Suprapubic skin (tissue), 4 donors: ENCODE measurements at places on chromosomes 3 and 15.

GRCh38 chr15:46676233-46677206 is 1040.8 kb upstream of the SEMA6D start:
- no peak for DNase-seq
- no peaks in the 10 kb centered on the region for H3K36me3 ChIP-seq
- H3K27ac ChIP-seq, result no peak overlapping the region
- no peak overlapping the region for H3K4me3 ChIP-seq
- no peaks in the 10 kb centered on the region for H3K27me3 ChIP-seq
- no peaks in the 10 kb centered on the region for H3K4me1 ChIP-seq

DNA sequence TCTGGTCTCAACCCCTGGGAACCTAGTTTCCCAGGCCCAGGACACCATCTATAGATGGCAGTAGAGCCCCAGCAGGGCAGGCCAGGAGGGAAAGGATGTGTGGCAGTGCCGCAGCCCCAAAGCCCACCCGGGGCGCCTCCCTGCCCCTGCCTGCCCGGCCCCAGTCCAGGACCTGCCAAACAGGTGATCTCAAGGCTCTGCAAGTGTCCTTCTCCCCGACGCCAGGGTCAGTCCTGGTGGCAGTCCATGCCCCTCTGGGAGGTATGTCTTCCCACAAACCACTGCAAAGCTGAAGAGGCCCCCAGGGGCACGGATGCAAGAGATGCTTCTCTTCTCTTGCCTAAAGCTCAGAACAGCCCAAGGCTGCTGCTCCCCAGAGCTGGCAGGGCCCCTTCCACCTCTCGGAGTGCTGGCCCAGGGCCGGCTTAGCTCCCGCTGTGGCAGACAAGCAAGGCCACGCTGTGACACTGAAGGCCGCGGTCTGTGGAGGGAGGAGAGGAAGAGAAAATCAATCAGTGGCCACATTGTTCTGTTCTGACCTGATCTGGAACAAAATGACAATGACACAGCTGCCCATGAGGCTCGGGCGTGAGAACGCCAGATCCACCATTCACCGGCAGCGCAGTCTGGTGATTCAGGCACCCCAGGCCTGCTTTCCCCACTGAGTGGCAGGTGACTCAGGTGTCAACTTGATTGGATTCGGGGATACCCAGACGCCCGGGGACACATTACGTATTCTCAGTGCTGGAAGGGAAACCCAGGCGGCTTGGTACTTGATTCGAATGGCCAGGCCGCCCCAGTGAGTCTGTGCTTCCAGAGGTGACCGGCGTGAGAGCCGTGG is 34.0 kb downstream of the KLHL25 start:
- H3K27me3 ChIP-seq, result no peaks in the 10 kb centered on the region
- DNase-seq, result no peak
- H3K4me1 ChIP-seq, result peaks cover 27% of the 10 kb centered on the region
- no peak overlapping the region for H3K27ac ChIP-seq
- no peak overlapping the region for H3K4me3 ChIP-seq
- peaks cover 18% of the 10 kb centered on the region for H3K36me3 ChIP-seq

- no peak overlapping the region for H3K27ac ChIP-seq
- DNase-seq, result no peak
- no peaks in the 10 kb centered on the region for H3K36me3 ChIP-seq
- no peaks in the 10 kb centered on the region for H3K4me1 ChIP-seq
- no peak overlapping the region for H3K4me3 ChIP-seq
- H3K27me3 ChIP-seq, result peaks cover 4% of the 10 kb centered on the region
These were observed 210.6 kb upstream of the CHRM5 start for GRCh38 chr15:33757516-33758232.

GRCh38 chr3:4984511-4984864 is 5.3 kb downstream of the BHLHE40 start:
- H3K4me1 ChIP-seq, result peaks cover 90% of the 10 kb centered on the region
- DNase-seq, result no peak

GRCh38 chr3:3189102-3189727 is 9.7 kb upstream of the CRBN start:
- DNase-seq, result no peak
- H3K27ac ChIP-seq, result no peak overlapping the region
- H3K36me3 ChIP-seq, result no peaks in the 10 kb centered on the region
- H3K27me3 ChIP-seq, result no peaks in the 10 kb centered on the region
- peaks cover 4% of the 10 kb centered on the region for H3K4me1 ChIP-seq

DNA sequence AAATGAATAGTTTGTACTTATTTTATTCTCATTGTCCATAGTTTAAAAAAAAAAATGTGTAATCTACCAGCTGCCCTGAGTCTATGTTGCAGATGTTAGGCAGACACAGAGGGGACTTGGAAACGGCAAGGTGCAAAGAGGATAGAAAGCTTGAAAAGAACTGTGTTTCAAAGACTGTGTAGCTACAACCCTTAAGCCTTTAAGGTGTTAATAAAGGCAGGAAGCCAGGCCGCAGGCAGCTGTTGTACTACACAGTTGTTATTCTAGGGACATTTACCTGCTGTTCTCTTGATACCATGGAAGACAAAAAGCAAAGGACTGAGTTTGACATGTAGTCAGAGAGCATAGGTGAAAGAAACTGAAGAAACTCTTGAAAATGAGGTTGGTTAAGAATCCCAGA is 440.0 kb downstream of the TUSC7 start:
- H3K27me3 ChIP-seq, result no peaks in the 10 kb centered on the region
- peaks cover 8% of the 10 kb centered on the region for H3K4me1 ChIP-seq
- no peak overlapping the region for H3K27ac ChIP-seq
- H3K36me3 ChIP-seq, result no peaks in the 10 kb centered on the region

GRCh38 chr3:14719006-14719405 is 44.1 kb downstream of the C3orf20 start:
- H3K27ac ChIP-seq, result no peak overlapping the region
- DNase-seq, result no peak
- H3K27me3 ChIP-seq, result no peaks in the 10 kb centered on the region
- H3K36me3 ChIP-seq, result no peaks in the 10 kb centered on the region
- H3K4me3 ChIP-seq, result no peak overlapping the region

DNA sequence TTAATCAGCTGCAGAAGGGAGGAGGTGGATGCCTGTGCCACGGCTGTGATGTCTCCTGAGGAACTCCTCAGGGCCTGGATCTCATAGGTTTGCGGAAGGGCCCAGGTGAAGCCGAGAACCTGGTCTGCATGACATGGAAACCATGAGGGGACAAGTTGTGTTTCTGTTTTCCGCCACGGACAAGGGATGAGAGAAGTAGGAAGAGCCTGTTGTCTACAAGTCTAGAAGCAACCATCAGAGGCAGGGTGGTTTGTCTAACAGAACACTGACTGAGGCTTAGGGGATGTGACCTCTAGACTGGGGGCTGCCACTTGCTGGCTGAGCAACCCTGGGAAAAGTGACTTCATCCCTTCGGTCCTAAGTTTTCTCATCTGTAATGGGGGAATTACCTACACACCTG is 52.4 kb downstream of the IL20RB start:
- H3K27me3 ChIP-seq, result no peaks in the 10 kb centered on the region
- peaks cover 13% of the 10 kb centered on the region for H3K36me3 ChIP-seq
- DNase-seq, result no peak
- H3K4me1 ChIP-seq, result peaks cover 25% of the 10 kb centered on the region
- H3K27ac ChIP-seq, result no peak overlapping the region
- H3K4me3 ChIP-seq, result no peak overlapping the region

- peak overlapping the region; percentile 87 for H3K4me3 ChIP-seq
- DNase-seq, result no peak
- H3K36me3 ChIP-seq, result no peaks in the 10 kb centered on the region
- peaks cover 33% of the 10 kb centered on the region for H3K4me1 ChIP-seq
These were observed 632 bp upstream of the IDH3A start for GRCh38 chr15:78148392-78149067.

DNA sequence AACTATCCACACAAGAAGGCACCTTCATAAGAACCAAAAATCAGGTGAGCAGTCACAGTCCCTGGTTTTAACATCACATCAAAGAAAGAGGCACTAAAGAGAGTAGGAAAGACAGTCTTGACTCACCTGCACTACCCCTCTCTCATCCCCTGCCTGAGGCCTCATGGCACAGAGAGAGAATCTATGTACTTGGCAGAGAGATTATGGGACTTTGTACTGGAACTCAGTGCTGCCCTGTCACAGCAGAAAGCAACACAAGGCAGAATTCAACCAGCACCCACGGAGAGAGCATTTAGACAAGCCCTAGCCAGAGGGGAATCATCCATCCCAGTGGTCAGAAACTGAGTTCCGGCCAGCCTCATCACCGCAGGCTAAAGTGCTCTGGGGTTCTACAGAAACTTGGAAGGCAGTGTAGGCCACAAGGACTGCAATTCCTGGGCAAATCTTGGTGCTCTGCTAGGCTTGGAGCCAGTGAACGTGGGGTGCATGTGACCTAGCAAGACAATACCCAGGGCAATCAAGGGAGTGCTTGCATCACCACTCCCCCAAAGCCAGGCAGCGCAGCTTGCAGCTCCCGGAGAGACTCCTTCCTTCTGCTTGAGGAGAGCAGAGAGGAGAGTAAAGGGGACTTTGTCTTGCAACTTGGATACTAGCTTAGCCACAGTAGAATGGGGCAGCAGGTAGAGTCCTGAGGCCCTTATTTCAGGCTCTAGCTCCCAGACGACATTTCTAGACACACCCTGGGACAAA is 8.5 kb upstream of the RUVBL1 start:
- no peaks in the 10 kb centered on the region for H3K4me1 ChIP-seq
- DNase-seq, result no peak
- H3K27me3 ChIP-seq, result no peaks in the 10 kb centered on the region
- H3K36me3 ChIP-seq, result no peaks in the 10 kb centered on the region
- no peak overlapping the region for H3K27ac ChIP-seq
- no peak overlapping the region for H3K4me3 ChIP-seq

DNA sequence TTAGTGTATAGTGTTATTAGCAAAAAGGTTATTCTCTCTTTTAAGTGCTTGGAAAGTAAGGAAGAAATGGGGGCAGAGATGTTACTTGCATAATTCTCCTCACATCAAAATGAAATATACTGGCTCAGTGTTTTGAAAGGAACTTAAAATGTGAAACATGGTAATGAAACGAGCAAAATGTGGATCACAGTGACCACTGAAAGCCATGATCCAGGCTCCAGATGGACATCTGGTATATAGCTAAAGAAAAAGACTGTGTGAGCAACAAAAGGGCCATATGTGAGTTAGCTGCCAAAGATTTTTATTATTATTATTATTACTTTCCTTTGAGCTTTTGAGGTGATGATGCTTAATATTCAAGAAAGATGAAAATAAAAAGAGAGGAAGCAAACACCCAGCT is 89.6 kb downstream of the GAP43 start:
- no peak for DNase-seq
- no peaks in the 10 kb centered on the region for H3K4me1 ChIP-seq
- no peaks in the 10 kb centered on the region for H3K27me3 ChIP-seq
- H3K4me3 ChIP-seq, result no peak overlapping the region

DNA sequence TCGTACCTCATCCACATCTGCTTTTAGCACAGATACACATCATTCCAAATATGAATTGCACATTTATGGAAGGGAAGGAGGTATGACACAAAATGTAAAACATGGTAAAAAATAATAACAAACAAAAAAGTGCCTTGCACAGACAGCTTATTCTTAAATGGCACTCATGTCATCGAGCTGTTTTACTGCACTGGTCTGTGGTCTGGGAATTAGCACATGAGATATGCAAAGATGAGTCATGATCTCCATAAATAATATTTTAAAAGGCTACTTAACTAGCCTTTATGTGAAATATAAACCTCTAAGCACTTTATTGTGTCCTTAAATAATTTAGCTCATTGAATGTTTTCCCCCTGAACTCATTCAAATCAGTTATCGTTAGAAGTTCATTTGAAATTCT is 142.2 kb upstream of the ZNF385D start:
- H3K36me3 ChIP-seq, result no peaks in the 10 kb centered on the region
- no peak for DNase-seq
- no peaks in the 10 kb centered on the region for H3K4me1 ChIP-seq
- H3K4me3 ChIP-seq, result no peak overlapping the region

DNA sequence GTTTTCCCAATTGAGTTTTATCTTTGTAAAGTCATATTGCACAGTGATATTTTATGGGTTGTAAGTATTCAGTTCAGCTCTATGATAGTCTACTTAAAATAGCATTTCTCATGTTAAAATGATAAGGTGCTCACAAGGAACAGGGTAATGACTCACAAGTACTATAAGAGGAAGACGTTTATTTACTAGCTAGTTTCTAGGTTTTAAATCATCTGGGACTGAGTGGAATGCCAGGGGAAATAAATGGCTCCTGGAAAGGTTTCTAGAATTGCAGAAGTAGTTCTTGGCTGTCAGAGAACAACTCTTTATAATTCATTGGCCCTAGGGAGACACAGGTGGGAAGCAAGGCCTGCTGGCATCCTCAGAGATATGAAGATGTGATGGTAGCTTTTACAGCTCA is 112.8 kb downstream of the CHDH start:
- no peak overlapping the region for H3K27ac ChIP-seq
- H3K27me3 ChIP-seq, result no peaks in the 10 kb centered on the region
- no peaks in the 10 kb centered on the region for H3K36me3 ChIP-seq
- no peak overlapping the region for H3K4me3 ChIP-seq
- no peak for DNase-seq

GRCh38 chr3:67683522-67683921 is 29.1 kb upstream of the SUCLG2 start:
- no peaks in the 10 kb centered on the region for H3K27me3 ChIP-seq
- H3K4me1 ChIP-seq, result no peaks in the 10 kb centered on the region
- no peak overlapping the region for H3K4me3 ChIP-seq

DNA sequence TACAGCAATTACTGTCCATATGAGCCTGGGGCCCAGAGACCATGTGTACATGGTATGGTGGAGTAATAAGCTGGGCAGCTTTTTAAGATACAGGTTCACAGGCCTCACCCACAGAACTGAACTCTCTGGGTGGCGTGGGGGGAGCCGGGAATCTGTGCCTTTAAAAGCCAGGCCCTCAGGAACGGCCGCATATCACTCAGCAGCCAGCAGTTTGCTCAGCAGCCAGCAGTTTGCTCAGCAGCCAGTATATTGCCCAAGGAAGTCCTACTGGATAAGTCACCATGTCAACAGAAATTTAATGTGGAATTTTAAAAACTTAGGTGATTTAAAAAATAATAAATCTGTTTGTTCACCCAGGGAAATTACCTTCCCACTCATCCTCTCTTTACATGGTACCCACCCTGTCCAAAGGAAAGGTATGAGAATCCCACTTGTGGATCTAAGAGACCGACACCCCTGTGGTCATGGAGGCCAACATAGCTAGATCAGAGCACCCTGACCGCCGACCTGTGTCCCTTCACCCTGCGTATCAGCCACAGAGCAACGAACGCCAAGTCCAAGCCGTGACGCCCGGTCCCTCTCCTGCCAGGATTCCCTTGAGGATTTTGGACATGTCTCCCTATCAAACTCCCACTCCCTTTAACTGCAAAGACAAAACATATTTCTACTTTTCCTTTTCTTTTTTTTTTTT is 95.7 kb upstream of the CHRM5 start:
- H3K27ac ChIP-seq, result no peak overlapping the region
- no peak for DNase-seq
- no peaks in the 10 kb centered on the region for H3K4me1 ChIP-seq
- no peak overlapping the region for H3K4me3 ChIP-seq
- no peaks in the 10 kb centered on the region for H3K27me3 ChIP-seq
